ENCODE measurements at places on chromosomes 6 and 20.

DNA sequence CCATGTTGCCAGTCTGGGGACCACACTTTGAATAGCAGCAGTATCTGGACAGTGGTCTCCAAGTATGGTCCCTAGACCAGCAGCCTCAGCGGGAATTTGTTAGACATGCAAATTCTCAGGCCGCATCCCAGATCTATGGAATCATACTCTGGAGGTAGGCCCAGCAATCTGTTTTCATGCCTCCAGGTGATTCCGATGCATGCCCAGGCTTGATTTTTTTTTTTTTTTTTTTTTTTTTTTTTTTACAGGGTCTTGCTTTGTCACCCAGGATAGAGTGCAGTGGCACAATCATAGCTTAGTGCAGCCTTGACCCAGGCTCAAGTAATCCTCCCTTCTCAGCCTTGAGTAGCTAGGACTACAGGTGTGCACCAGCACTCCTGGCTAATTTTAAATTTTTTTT is 682 bp upstream of the SLA2 start:
- no peak for DNase-seq

DNA sequence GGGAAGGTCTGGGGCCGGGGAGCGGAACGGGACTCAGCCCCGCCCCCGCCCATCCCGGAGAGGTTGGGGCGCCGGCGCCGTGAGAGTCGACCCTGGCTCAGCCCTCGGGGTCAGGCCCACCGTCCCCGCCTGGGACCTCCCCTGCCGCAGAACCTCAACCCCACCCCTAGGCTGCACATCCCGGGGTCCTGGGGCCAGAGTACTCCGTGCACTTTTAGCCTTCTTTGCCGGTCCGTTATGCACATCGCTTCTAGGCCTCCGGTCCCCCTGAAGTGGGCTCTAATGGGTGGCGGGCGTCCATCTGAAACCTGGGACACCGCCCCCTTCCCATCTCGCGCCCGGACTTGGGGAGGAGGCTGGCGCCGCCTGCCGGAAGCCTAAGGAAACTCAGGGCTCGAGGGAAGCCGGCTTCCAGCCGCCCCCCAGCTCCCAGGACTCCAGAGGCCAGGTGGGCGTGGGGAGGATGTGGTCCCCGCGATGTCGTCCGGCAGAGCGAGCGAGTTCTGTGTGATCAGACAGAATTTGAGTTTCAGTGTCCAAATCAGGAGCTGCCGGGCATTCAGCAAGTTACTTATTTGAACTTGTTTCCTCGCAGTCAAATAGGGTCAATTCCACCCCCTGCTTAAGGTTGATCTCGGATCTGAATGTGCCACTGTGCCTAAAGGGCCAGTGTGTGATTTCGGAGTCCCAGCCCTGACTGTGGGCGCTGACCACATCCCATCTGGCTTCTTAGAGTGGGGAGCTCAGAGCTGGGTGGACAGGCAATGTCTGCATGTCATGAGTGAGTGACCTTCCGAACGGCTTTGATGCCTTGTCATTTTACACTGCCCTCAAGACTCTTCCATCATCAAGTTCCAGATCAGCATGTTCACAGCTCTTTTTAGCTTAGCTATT is 47.6 kb downstream of the CPXM1 start:
- no peak for DNase-seq

DNA sequence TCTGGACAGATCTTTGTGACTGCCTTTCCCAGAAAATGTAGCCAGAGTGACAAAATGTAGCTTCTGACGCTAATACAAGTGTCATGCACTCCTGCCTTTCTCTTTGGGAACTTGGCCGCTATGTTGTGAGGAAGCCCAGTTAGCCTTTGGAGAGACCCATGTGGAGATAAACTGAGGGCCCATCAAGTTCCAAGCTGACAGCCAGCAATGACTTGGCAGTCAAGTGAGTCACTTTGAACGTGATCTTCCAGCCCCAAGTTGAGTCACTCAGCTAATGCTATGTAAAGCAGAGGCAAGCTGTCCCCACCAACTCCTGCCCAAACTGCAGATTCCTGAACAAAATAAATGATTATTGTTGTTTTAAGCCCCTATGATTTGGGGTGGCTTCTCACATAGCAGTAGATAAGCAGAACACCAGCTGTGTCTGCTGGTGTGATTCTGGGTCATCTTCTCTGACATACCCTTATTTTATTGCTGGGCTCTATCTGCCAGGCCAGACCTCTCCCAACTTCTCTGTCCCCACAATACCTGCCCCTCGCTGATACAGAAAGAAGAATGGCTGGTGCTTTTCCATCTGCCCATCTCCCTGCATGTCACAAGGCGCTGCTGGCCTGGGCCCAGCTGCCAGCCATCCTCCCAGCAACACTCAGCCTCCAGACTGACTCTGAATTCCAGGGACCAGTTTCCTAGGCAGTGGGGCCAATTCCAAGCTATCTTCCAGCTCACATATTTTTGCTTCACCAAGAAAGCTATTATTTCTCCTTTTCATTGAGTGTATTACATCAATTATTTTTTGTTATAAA is 274.8 kb downstream of the LRFN2 start:
- no peak for DNase-seq

GRCh38 chr20:60354024-60354580 is 395.9 kb downstream of the CDH26 start:
- no peak for DNase-seq

GRCh38 chr6:111552241-111552744 is 53.4 kb downstream of the TRAF3IP2 start:
- no peak for DNase-seq

GRCh38 chr6:127749095-127749494 is 151.8 kb downstream of the THEMIS start:
- DNase-seq = no peak

GRCh38 chr20:38228436-38228835 is 32.1 kb downstream of the KIAA1755 start:
- no peak for DNase-seq

DNA sequence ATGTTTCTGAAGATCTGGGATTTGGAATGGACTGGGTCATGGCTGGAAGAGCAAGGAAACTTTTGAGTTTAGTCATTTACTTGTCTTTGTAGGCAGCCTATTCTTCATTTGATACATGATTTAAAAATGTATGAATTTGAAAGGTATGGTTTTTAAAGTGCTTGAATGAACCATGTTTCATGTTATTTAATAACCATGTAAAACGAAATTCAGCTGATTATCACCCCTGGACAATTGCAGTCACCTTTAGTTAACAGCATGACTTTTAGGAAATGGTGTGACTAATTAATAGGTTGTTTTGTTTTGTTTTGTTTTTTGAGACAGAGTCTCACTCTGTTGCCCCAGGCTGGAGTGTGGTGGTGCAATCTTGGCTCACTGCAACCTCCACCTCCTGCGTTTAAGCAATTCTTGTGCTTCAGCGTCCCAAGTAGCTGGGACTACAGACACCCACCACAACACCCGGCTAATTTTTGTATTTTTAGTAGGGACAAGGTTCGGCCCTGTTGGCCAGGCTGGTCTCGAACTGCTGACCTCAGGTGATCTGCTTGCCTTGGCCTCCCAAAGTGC is 2.1 kb downstream of the STX11 start:
- no peak for DNase-seq

- DNase-seq = no peak
Observed at GRCh38 chr6:64050590-64050989, 415.0 kb downstream of the PHF3 start.

DNA sequence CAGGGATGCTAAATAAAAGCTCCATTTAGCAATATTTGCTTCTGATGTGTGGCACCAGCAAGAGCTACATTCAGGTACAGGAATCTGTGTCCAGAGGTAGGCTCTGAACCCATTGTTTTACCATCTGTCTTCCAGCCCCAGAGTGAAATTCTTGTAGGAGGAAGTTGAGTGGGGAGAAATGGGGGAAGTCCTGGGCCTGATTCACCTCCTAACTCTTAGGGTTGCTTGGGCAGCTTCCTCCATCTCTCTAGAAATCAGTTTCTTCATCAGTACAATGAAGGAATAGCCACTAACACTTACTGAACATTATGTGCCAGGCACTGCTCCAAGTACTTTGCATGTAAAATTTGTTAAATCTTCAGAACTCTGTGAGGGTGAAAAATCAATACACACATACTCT is 35.1 kb upstream of the TSPYL1 start:
- DNase-seq = no peak

GRCh38 chr6:98454809-98455322 is 379.5 kb upstream of the POU3F2 start:
- no peak for DNase-seq

DNA sequence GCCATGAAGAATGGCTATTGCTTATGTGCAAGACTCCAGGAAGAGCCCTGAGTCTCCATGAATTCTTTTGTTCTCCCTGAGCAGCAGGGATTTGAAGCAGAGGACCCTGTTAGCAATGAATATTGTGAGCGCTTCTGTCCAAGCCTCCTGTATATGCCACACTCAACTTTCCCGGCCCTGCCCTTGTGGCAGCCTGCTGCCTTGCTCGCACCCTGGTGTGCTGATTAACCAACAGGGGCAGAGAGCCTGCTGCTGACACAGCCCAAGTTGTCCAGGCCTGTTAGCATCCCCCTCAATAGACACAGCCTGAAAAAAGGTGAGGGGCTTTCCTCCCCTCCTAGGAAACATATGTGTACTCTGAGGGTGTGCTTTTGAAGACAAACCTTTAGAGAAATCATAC is 131.4 kb downstream of the BMP2 start:
- DNase-seq = no peak

DNA sequence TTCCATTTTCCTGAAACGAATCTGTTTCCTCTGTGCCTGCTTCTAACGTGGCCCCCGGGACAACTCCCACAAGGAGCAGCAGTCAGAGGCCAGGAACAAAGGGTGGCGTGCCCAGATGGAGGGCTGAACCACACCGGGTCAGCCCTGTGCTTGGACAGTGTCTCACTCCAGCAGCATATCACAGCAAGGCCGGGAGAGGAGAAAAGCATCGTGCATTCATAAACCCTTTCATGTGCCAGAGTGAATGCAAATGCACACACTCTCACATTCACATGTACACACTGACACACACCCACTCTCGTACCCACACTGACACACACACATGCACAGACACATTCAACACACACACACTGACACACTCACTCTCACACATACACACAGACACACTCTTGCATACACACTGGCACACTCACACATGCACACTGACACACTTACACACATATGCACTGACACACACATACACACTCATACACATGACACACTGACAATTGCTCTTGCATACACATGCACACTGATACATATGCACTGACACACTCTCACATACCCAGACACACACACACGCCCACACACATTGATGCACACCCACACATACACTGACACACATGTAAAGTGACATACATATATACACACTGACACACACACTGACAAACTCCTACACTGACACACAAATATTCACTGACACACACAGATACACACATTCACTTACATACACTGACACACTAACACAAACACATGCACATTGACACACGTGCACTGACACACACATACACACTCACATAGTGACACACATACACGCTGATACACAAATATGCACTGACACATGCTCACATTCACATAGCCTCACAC is 237.0 kb downstream of the LRFN2 start:
- DNase-seq = no peak

GRCh38 chr6:154347981-154348380 is 8.6 kb downstream of the IPCEF1 start:
- DNase-seq = no peak

GRCh38 chr20:46635514-46636136 is 15.6 kb downstream of the SLC13A3 start:
- DNase-seq = no peak

DNA sequence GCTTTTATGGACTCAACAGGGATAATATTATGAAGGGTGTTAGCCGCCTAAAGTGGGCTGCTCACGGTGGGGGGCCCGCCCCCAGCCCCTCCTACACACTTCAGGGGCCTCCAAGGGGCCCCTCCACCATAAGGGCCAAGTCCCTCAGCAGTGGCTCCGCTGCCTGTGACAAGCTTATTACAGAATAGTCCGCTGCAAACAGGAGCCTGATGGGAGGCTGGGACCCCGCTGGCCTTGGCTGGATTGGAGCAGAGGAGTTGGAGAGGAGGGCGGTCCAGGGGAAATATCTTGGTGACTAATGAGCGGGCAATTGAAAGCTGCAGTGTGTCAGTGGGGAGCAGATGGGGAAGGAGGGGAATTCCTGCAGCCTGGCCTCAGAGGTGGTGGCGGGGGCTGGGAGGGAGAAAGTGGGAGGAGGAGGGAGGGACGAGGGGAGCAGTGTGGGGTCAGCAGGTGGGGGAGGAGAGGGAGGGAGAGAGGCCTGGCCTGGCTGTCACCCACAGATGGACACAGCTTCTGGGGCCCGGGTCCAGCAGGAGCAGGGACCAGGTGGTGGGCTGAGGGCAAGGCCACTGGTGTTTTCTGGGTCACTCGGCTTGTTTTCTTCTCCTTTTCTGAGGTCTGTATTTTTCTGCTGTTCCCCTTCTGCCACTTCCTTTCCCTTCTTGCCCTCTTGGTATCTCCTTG is 57.6 kb upstream of the FOXP4 start:
- DNase-seq = no peak

DNA sequence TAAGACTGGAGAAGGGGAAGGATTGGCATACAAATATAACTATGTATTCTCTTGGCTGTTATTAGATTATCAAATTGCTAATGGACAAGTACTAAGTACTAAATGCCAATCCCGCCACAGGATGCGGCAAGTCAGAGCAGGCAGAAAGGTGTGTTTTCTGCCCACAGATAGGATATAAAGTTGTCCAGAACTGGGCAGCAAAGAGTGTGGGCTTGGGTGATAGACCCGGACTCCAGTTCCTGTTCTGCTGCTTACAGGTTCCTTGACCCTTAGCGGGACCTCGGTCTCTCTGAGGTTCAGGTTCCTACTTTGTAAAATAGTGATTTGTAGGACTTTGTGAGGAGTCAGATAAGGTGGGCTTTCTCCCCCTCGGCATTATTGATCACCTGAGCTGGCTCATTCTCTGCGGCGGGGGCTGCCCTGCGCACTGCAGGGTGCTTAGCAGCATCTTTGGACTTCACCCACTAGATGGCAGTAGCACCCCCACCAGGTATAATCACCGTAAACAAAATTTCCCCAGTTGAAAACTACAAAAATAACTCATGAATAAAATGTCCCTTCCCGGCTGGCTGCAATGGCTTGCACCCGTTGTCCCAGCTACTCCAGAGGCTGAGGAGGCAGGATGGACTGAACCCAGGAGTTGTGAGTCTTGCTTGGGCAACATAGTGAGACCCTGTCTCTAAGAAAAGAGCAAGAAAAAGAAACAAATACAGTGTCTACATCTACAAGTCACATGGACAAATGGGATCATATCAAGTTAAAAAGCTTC is 193.1 kb downstream of the DOK5 start:
- no peak for DNase-seq

DNA sequence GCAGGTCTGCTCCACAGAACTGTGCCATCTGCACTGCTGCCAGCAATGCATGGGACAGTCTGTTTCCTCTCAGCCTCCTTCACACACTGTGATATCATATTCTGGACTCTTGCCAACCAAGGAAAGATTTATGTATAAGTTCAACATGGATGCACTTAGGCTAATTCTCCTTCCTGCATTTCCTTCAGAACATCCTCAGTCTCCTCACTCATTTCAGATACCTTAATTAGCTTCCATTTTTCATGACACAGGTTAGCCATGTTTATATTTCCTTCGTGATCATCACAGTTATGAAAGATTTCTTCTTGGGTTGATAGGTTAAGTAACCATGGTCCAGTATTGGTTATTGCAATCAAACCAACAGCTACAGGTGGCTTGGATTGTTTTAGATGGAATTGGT is 46.4 kb upstream of the DDR1 start:
- no peak for DNase-seq

- no peak for DNase-seq
Observed at GRCh38 chr6:87939776-87940175, 107.9 kb upstream of the SPACA1 start.

GRCh38 chr20:61424628-61425420 is 172.8 kb downstream of the CDH4 start:
- DNase-seq = no peak

Data from cortex of kidney (tissue), 1 donor.